AG20443 (cell line): ENCODE measurements at places on chromosomes 16 and 17.

DNA sequence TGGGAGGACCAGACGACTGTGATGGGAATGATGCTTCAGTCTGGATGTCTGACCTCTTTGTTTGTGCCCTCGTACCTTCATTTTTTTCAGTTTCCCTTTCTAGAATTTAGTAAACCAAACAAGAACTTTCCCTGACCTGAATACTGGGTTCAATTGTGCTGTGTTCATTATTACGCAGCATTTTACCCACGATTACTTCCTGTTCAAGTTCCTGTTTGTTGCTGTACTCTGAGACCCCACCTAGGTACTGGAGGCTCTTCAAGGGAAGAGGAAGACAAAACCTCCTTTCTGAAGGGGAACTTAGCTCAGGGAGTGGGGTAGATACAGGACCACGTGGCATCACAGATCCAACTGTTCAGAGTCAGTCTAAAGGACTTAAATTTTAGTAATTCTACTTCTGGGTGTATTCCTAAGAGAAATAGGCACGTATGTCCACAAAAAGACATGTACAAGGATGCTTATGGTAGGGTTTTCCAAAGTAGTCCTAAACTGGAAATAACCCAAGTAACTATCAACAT is 9.2 kb upstream of the PRKCB start:
- no peak for DNase-seq

DNA sequence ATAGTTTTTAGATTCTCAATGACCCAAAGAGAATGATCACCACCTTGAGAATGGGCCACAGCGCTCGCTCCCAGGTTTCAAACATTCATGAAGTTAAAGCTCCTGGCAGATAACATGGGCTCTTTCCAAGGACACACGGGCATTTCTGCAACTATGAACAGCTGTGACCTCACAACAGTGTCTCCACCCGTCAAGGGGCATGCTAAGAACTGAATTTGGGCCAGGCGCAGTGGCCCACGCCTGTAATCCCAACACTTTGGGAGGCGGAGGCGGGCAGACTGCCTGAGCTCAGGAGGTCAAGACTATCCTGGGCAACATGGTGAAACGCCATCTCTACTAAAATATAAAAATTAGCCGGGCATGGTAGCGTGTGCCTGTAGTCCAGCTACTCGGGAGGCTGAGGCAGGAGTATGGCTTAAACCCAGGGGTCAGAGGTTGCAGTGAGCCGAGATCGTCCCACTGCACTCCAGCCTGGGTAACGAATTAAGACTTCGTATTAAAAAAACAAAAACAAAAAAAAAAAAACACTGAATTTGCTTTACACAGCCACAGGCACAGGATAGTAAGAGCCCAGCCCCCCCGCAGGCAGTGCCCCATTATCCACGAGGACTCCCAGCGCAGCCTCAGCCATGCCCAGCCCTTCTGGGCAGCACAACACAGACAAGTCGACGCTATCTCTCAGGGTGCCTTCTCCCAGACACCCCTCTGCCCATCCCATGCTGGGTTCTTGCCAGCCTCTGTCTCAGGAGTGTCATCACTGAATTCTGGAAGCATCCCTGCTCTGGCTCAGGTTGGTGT is 7.2 kb downstream of the USP7 start:
- no peak for DNase-seq

DNA sequence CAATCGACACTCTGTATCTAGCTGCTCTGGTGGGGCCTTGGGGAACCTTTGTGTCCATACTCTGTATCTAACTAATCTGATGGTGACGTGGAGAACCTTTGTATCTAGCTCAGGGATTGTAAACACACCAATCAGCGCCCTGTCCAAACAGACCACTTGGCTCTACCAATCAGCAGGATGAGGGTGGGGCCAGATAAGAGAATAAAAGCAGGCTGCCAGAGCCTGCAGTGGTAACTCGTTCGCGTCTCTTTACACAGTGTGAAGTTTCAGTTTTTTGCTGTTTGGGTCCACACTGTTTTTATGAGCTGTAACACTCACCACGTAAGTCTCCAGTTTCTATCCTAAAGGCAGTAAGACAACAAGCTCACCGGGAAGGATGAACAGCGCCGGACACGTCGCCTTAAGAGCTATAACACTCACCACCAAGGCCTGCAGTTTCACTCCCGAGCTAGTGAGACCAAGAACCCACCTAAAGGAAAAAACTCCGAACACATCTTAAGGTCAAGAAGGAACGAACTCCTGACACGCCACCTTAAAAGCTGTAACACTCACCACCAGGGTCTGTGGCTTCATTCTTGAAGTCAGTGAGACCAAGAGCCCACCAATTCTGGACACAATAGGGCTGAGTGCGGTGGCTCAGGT is 64.6 kb downstream of the KPNA2 start:
- DNase-seq: no peak

DNA sequence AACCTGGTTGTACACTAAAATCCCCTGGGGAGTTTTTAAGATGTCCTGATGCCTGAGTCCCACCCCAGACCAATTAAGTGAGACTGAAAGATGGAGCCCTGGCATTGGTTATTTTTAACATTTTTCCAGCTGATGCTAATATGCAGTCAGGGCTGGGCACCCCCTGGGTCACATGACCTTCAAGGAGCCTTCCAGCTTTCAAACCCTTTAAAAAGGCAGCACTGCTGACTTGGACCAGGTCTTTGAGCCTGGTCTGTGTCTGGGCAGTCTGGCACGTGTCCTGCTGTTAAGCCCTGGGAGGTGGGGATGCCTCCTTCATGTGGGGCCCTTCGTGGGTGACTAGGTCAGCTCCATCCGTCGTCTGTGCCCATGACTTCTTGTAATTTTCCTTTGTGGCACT is 202.6 kb downstream of the CCDC182 start:
- DNase-seq: no peak
